T-helper 9 cell (primary cell): ENCODE measurements at places on chromosomes 3 and 15.

DNA sequence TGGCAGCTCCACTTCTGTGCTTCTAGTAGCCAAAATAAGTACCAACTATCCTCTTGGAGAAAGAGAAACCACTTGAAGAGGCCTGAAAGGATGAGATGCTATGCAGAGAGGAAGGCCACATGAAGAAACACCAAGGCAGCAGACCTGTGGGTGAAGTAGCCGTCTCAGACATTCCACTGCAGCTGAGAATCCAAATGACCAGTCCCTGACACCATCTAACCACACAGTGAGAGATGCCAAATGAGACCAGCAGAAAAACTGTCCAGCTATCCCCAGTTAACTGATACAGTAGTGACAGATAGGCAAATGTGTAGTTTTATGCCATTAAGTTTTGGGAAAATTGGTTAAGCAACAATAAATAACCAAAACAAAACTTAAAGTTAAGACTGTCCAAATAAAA lies 47.9 kb upstream of the ZSCAN2 start:
- DNase-seq = no peak

DNA sequence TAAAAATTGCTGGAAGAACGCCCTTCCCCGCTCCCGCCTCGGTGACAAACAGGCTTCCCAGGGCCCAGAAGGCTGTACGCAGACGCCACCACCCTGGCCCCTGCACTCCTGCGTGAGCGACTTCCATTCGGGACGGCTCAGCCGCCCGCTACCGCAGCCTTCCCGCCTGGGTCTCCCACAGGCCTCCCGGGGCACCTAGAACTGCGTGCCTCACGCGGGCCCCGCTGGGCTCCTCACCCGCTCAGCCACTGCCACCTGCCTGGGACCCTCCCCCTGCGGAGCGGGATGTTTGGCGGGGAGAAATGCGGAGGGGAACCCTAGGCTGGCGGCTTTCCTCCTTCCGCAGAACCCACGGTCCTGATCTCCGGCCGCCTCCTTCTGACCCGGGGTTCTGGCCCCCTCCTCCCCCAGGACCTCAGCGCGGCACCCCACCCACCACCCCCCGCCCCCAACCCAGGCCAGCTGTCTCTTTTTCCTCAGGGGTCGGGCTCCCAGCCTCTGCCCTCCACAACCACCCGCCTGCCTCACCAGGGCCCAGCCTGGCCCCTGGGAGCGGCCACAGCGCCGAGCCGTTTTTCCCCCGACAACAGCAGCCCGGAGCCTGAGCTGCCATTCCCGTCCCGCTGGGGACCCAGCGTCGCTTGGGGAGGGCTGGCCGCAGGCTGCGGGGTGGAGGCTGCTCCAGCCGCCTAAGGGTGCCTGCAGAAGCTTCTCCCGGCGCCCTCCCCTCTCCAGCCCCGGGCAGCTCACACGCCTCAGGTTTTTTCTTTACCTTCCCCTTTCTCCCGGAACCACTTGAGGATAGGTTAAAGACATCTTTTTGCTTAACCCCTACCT lies 27.6 kb upstream of the RAB7A start:
- DNase-seq = peak; percentile 13

DNA sequence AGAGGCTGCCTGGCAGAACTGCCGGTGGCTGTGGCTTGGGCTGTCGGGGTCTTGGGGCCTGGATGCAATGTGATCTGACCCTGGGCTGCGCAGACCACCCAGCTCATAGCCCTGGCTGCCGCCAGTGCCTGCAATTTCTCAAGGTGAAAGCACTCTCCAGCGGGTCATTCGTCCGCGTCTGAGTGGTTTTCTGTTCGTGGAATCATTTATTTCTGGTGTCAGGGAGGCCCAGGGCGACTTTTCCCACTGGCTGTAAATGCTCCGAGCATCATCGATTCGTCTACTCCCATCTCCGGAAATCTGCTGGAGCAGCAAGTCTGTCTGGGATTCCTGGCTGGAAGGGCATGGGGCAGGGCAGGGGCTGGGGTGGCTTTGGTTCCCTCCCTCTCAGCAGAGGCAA lies 40.6 kb upstream of the ADPGK start:
- no peak for DNase-seq

- peak; percentile 1 for DNase-seq
These were observed at the start of gene ALDH1A2 for GRCh38 chr15:58065445-58066041. Gene ALDH1A2 (minus strand): TSS chr15:58065711. CDS start chr15:58065650, 61 bp downstream.

- DNase-seq = no peak
These were observed 109.3 kb upstream of the FOXB1 start for GRCh38 chr15:59894835-59895234.

DNA sequence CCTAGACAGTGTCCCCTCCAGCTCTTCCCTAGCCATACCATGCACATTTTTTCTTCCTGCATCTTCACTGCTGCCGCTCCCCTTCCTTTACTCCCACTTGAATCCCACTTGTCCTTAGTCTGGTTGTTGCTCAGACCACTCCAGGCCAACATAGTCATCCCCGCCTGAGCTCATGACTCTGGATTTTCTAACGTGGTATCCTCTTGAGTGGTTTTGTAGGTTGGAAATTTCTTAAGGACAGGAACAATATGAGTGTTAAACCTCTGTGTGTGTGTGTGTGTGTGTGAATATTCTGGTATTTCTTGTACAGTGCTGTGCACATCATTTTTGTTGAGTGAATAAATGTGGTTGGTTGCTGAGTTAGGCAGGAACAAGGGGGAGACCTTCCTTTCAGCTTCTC lies 3.1 kb downstream of the BAHD1 start:
- no peak for DNase-seq

- no peak for DNase-seq
These were observed 31.1 kb downstream of the CYFIP1 start for GRCh38 chr15:22949074-22949547.

- DNase-seq = no peak
These were observed 114.4 kb downstream of the FOXP1 start for GRCh38 chr3:71469138-71469435.

- DNase-seq = no peak
These were observed 14.7 kb downstream of the STAB1 start for GRCh38 chr3:52509753-52510328.

- no peak for DNase-seq
These were observed 878 bp downstream of the ISLR start for GRCh38 chr15:74174219-74174957.

DNA sequence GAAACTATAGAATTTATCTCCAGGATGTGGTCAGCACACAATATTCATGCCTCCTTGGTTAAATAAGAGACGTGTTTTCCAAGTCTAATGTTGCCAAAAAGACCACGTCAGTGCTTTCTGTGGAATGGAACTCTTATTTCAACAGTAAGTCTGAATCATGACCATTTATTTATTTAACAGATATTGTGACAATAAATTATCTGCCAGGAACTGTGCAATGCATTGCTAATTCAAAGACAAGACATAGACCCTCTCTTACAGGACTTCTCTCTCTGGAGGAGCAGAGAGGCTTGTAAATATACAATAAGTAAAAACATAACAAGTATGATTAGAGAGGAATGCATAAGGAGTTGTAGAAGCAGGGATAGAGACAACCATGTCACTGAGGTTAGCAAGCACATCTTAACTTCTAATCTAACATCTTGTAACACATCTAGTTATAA lies 227.5 kb downstream of the DTWD1 start:
- DNase-seq = no peak

DNA sequence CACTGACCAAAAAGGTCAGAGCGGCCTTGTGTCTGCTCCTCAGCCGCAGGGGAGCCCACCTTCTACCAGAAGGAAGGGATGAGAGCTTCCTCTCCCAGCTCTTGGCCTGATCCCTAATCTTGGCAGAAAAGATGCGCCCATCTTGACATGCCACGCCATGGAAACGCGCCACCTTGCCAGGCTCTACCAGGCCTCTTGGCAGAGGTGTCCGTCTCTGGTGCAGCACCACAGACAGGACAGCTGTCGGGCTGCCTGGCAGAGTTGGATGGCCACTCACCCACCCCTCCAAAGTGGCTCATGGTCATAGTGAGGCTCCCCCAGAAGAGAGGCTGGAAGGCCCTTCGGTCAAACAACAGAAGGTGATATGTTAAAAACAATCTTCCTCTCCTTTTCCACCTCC lies 105.2 kb downstream of the LIPC start:
- no peak for DNase-seq

DNA sequence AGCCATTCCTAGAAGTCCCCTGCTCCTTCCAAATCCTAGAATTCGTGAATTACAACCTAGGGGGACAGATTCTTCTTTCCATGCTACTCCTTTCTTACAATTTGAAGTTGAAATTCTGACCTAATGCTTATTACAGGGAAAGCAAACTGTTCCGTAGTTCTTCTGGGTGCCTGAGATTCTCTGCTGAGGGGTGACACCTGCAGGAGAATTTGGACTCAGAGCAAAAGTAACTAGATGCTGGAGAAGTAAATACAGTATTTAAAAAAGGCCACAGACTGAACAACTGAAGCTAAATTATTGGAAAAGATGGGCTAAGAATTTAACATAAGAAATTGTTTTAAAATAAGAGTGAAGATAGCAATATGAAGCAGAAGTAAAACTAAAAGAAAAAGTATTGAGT lies 37.9 kb downstream of the ACAD9 start:
- no peak for DNase-seq

- no peak for DNase-seq
These were observed 68.8 kb upstream of the CDV3 start for GRCh38 chr3:133504736-133505135.

DNA sequence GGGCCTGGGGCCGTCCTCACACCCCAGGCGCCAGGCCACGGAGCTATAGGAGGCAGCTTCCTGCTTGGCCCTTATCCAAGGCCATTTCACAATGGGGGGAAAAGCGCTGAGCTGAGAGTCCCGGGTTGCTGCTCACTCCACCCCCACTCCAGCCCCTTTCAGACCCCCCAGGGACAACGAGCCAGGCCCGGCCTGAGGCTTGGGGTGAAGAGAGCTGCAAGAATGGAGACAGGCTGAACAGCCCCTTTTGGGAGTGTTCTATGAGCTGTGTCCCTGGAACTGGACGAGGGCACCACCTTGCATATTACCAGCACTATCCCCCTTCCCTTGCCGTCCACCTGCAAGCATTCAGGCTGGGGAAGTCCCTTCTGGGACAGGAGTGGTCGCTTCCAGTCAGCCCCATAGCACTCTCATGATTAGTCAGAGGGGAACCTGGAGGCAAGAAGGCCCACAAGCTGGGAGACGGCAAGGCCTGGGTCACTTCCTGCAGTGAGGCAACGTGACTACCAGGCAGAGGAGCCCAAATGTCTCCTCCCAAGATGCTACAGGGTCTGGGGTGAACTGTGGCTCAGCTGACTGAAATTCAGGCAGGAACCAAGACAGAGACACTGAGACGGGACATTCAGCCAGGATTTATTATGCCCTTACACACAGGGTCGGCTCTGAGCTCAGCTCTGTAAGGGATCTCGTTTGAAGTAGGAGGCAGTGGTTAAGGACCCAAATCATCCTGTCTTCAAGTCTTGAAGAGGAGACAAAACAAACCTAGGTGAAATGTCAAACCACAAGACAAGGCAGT lies 8.6 kb upstream of the SRP14 start:
- DNase-seq = peak; percentile 25

DNA sequence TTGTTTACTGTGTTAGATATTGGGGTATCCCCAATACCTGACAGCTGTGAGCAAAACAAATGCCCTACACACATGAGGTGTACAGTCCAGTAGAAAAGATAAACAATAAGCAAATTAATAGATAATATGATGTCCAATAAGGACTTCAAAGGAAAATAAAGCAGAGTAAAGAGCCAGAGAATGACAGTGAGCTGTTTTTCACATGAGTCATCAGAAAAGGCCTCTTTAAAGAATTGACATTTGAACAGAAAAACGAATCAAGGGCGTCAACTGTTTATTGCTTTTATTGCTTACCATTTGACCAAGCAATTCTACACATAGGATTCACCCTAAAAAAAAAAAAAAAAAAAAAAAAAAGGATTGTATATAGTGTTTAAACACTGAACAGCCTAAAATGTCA lies 96.6 kb upstream of the FLNB start:
- no peak for DNase-seq

- DNase-seq = no peak
These were observed 60.6 kb upstream of the RYK start for GRCh38 chr3:134311265-134311664.

GRCh38 chr3:53989946-53990345 lies 98.3 kb upstream of the SELENOK start:
- DNase-seq = no peak

GRCh38 chr15:96581371-96581770 lies 250.9 kb downstream of the NR2F2 start:
- DNase-seq = no peak

GRCh38 chr15:80587007-80587406 lies 108.1 kb upstream of the ABHD17C start:
- DNase-seq = no peak

DNA sequence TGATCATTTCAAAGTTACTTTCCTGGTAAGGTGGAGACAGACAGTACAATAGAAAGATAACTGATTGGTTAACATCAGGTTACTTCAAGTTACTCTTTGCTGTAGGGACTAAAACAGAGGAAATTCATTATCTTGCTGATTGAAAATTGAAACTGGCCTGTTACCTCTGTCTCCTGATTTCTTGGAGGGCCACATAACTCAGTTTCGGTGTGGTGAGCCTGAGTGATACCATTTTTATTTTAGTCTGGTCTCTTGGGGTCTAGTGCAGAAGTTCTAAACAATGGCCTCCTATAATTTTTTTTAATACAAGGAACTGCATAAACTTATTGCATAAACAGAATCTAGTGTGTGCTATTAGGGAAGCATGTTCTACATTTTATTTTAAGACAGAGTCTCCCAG lies 1.2 kb upstream of the ICE2 start:
- DNase-seq = no peak
